Substantia nigra (tissue), 51 donors: ENCODE measurements at places on chromosomes 16 and 17.

- peak; percentile 60 for DNase-seq
These were observed 689 bp upstream of the TBC1D24 start for GRCh38 chr16:2473999-2474876.

GRCh38 chr16:53068423-53068833 lies 13.6 kb downstream of the CHD9 start:
- no peak for DNase-seq

GRCh38 chr16:6018848-6019489 lies 921.4 kb upstream of the EEF2KMT start:
- no peak for DNase-seq

- no peak for DNase-seq
These were observed 22.5 kb upstream of the DYNLL2 start for GRCh38 chr17:58060596-58061191.

DNA sequence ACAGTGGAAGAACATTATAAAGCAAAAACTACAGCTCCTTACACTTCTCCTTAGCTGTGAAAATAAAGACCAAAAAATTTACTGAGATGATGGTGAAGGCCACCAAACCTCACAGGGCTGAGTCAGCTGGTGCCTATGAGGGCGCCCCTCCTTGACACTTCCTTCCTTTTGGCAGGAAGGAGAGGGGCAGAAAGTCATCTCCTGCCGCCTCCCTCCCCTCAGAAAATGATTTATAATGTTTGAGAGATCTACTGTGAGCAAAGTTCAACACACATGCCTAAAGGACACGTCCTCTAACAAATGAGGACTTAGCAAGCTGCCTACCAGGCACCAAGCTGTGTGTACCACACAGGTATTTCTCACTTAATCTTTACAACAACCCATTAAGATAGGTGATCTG lies 245.7 kb downstream of the PRKCA start:
- no peak for DNase-seq

GRCh38 chr17:32275060-32276042 lies 9.7 kb downstream of the RHBDL3 start:
- DNase-seq: no peak

DNA sequence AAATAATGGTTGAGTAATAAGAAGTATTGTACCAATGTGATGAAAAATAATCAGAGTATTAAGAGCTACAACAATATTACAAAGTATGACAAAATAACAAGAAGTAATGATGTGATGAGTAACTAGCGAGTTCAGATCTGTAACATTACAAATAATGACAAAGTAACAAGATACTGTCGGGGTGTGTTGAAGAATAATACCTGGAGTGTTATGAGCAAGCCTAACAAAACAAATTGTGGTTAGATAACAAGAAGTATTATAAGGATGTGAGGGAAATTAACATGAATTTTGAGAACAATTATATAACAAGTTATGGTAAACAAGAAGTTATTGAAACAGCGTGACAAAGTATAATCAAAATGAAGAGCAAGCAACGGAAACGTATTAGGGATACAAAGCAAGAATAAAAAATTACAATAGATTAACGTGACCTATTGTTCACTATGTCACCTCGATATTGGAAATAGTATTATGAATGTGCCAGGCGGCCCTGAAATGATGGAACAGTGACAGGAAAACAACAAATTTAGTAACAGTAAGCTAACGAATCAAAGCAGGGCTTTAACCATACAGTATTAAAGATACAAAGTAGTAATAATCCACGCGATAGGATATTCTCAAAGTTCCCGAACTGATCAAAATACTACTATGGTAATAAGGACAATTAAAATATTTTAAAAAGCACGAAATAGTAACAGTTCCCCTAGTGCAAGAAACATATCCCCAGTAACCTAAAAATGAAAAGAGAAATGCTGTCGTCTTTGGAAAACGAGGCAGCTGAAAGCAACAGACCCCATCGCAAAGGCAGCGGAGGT lies 1.6 kb downstream of the TBX4 start:
- no peak for DNase-seq

- peak; percentile 34 for DNase-seq
These were observed 10.6 kb upstream of the TMIGD1 start for GRCh38 chr17:30344283-30345088.

DNA sequence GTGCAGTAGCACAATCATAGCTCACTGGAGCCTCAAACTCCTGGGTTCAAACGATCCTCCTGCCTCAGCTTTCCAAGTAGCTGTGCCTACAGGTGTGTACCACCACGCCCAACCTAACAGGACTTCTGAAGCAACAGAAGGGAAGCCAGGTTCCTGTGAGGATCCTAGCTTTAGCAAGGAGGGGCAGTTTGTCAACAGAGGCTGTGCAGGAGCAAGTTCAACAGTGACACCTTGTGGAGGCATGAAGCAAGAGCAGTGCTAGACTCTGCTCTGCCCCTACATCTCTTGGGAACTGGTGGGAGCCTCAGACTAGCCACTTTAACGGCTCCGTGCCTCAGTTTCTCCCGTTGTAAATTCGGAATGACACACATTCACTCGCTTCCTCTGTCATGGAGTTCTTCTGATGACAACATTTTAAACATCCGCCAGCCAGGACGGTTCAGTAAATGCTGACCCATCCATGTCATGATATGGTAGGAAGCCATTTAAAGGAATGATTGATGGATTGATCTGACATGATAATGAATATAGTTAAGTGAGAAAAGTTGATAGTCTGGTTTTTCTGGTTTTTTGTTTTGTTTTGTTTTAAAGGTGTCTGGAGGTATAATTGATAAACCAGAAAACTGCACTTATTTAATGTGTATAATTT lies 218.7 kb downstream of the MRTFB start:
- no peak for DNase-seq
